Endodermal cell (in vitro differentiated cells): ENCODE measurements at places on chromosomes 3 and 15. TPM values are rescaled to one million over a fixed set of nuclear protein-coding genes. Genes with fewer than 3 reads are reported as not detected.
A peak's percentile ranks its signal among the peaks of the same experiment; 100 is the strongest.

DNA sequence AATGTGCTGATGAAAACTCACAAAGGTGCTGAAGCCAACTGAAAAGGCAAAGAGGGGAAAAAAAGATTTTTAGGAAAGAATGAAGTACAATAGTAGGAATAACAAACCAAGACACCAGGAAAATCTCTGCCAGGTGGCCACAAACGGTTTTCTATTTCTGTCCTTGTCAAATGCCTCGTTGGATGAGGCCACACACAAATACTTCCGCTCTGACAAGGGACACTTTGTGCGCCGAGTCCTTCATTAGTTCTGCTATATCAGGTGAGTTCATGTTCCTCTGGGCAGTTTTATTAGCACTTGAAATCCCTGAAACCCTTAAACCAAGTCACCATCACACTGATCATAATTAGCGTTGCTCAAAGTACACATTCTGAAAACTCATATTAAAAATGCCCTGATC lies 373.1 kb downstream of the VPS13C start:
- H3K4me1 ChIP-seq: peaks cover 4% of the 10 kb centered on the region
- no peak overlapping the region for H3K4me3 ChIP-seq
- no peaks in the 10 kb centered on the region for H3K36me3 ChIP-seq
- H3K27ac ChIP-seq: no peak overlapping the region

The CCNB2 gene
- 76.6 and 77.5 TPM in 2 replicates for total RNA-seq

The ALCAM gene
- total RNA-seq: 36.3 to 44.9 TPM (median 36.5 TPM) in 3 replicates

DNA sequence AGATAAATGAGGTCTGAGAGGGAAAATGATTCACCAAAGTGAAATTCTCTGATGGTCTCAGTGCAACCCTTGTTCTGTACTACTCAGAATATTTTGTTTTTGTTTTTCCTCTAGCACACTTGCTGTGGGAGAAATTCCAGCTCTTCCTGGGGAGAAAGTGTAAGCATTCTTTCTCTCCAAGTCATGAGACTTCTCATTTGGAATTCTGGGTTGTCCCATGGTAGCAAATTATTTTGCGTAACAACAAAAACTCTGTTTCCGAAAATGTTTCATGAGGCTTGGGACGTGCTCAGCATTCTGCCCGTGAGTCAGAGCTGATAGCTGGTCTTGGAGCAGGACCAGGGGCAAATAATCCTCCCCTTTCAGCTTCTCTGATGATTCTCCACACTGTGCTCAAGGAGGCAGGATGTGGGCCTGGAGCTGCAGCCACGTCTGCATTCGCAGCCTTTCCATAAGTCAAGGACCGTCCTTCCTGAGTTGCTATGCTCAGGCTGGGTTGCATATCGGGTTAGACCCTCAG lies 70.3 kb downstream of the SENP2 start:
- no peak overlapping the region for H3K27ac ChIP-seq
- H3K27me3 ChIP-seq: no peaks in the 10 kb centered on the region
- no peaks in the 10 kb centered on the region for H3K4me1 ChIP-seq
- DNase-seq: no peak
- no peak overlapping the region for H3K4me3 ChIP-seq

The GOLGA6B gene
- total RNA-seq: 0.38 TPM in 1 of 3 replicates, not detected in the others

The GUCA1C gene
- total RNA-seq: not detected in 2 replicates

DNA sequence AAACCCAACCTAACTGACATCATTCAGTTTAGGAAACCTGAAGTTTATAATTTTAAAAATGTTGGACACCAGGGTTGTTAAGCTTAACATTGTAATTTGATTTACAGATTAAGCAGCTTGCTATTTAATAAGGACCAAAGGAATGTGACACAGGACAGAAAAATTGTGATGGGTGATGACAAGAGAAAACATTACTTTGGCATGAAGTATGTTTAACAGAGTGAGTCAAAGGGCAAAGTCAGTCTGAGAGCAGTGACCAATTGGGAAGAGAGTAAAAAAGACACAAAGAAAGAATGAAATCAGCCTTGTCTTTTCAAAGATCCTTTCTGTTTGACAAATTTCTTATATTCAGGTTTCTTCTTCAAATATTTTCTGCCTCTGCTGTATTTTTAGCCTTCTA lies 1301.6 kb downstream of the SI start:
- no peak for DNase-seq
- no peak overlapping the region for H3K27ac ChIP-seq
- no peak overlapping the region for H3K4me3 ChIP-seq
- H3K27me3 ChIP-seq: no peaks in the 10 kb centered on the region
- no peaks in the 10 kb centered on the region for H3K36me3 ChIP-seq

- no peak overlapping the region for H3K4me3 ChIP-seq
- H3K36me3 ChIP-seq: no peaks in the 10 kb centered on the region
- H3K4me1 ChIP-seq: no peaks in the 10 kb centered on the region
- H3K27ac ChIP-seq: no peak overlapping the region
- H3K27me3 ChIP-seq: peaks cover 54% of the 10 kb centered on the region
Measured at GRCh38 chr3:131806736-131807135, 228.1 kb downstream of the CPNE4 start.

The GRAMD2A gene
- 1.7 and 2.0 TPM in 2 replicates for total RNA-seq

DNA sequence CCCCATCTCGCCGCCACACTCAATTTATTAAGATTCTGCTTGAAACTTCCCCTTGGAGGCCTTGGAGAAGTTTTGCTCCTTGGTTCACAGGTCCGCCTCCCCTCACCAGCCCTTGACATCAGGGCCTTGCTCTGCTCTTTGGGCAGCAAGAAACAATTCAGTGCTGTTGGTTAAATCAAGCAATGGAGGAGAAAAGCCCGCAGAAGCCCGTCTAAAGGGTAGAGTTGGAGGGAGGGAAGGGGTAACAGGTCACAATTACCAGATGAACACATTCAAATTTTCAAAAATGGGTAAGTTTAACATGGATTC lies 429 bp downstream of the PARP9 start:
- H3K4me3 ChIP-seq: peak overlapping the region; percentile 77
- no peak overlapping the region for H3K27ac ChIP-seq

The ZNF592 gene
- total RNA-seq: 33.3 and 33.4 TPM in 2 replicates

- H3K4me3 ChIP-seq: no peak overlapping the region
- no peaks in the 10 kb centered on the region for H3K4me1 ChIP-seq
- H3K27ac ChIP-seq: no peak overlapping the region
- DNase-seq: no peak
Measured at GRCh38 chr3:182246870-182247269, 535.1 kb downstream of the SOX2 start.

DNA sequence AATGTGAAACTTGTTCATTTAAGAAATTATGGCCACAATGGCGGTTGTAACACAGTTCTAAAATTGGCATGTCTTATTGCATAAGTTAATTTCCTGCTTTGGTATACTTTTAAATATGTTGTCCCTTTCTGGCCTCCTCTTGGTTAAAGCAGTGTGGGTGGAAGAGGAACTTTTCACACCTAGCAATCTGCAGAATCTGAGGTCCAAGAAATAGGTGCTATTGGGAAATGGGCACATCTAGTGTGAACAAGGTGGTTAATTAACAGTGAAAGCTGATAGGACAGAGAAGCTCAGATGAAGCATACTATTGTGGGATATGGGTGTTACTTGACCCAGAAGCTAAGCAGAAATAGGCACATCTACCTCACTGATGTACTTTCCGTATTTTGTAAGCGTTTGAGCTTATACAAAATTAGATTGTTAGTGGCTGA lies 10.6 kb downstream of the CMC1 start:
- no peaks in the 10 kb centered on the region for H3K36me3 ChIP-seq
- peaks cover 7% of the 10 kb centered on the region for H3K4me1 ChIP-seq
- H3K27ac ChIP-seq: no peak overlapping the region
- no peak overlapping the region for H3K4me3 ChIP-seq
- DNase-seq: no peak

The SLC28A2 gene
- 3.8 and 4.0 TPM in 2 replicates for total RNA-seq

The GOLIM4 gene
- 19.1 and 19.9 TPM in 2 replicates for total RNA-seq

DNA sequence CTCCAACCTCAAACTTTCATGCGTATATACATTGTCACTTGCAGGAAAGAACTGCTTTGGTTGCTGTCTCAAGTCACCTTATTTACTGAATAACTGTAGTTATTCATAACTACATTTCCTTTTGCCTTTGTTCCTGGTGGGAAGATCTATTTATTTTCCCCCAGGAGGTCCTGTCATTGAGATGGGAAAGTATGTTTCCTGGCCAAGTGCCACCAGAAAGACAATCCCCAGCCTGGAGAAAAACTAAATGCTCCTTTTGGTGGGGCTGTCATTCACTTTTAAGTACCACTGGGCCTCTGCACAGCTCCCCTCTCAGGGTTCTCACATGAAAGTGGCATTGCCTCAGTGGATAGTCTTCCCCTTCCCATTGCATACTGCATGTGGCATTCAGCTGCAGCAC lies 59.8 kb downstream of the LRRC3B start:
- DNase-seq: no peak
- no peaks in the 10 kb centered on the region for H3K36me3 ChIP-seq
- no peaks in the 10 kb centered on the region for H3K4me1 ChIP-seq
- H3K4me3 ChIP-seq: no peak overlapping the region
- H3K27me3 ChIP-seq: no peaks in the 10 kb centered on the region
- H3K27ac ChIP-seq: peak overlapping the region; percentile 57

The ARPIN gene
- total RNA-seq: 8.2 to 11.2 TPM (median 8.9 TPM) in 3 replicates

- DNase-seq: no peak
- H3K27ac ChIP-seq: no peak overlapping the region
- H3K27me3 ChIP-seq: peaks cover 33% of the 10 kb centered on the region
- no peaks in the 10 kb centered on the region for H3K36me3 ChIP-seq
- peaks cover 9% of the 10 kb centered on the region for H3K4me1 ChIP-seq
Measured at GRCh38 chr3:57816471-57817095, 60.5 kb downstream of the SLMAP start.

DNA sequence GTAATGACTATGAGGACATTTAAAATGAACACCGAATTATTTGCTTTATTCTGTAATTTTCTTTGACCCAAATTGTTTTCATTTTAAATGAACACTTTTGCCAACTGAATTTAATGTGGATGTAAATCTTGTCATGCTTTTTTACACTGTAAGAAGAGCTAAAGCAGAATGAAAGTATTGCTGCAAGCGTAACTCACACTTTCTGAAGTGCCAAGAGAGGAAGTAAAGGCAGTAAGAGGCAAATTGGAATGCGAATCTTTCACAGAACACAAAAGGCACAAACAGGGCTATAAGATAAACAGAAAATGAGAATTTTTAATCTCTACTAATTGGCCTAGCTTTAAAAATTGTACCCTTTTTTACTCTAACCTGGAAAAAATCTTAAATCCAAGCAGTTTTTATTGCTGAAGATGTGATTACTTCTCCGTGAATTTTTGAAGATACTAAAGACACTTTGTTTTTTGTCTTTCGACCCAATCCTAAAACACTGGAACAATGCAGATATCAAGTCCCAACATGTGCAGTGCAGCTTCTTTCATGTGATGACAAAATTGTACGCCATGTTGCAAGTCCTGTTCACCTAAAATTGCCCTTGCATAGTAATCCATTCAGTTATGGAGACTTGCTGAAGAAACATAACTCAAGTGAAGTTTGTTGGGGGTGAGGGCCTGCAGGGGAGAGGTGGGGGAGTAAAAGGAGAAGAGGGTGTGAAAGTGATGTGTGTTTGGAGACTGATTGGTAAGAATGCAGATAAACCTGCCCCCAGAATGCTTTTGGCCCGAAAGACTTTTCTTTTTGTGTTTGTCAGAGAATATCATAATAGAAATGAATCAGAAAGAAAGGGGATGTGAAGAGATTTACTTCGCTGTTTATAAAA lies 1.4 kb downstream of the ARID3B start:
- DNase-seq: no peak
- peaks cover 28% of the 10 kb centered on the region for H3K36me3 ChIP-seq
- H3K4me3 ChIP-seq: peak overlapping the region; percentile 87
- no peak overlapping the region for H3K27ac ChIP-seq

DNA sequence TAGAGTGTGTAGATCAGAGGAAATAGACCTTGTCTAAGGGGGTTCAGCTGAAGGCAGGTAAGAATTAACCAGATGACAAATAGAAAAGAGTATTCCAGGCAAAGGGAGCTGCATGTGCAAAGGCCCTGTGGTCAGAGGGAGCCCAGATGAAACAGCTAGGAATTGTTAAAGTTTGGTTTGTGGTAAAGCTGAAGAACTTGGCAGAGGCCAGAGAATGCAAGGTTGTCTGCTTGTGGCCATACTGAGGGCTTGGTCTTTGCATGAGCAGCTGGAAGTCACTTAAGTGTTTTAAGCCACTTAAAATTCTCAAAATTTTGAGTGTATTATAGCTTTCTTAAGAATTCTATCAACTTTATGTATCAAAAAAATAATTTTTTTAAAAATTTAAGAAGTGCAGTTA lies 116.5 kb downstream of the NEK10 start:
- DNase-seq: no peak
- no peak overlapping the region for H3K4me3 ChIP-seq
- H3K4me1 ChIP-seq: no peaks in the 10 kb centered on the region
- H3K36me3 ChIP-seq: no peaks in the 10 kb centered on the region
- H3K27me3 ChIP-seq: no peaks in the 10 kb centered on the region

DNA sequence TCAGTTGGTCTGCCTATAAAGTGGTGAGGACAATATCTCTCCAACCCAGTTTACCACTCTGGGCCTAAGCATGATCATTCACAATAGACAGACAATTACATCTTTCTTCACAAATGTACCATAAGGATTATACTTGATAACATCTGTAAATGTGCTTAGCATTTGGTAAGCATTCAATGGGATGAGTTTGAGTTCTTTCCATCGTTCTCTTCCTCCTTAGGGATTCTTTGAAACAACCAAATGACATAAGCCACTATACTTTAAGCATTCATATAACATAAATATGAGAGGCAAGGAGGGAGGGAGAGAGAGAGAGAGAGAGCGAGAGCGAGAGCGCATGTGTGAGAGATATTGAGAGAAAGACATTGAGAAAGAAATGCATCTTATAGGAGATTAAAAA lies 303.3 kb upstream of the CBLB start:
- H3K27ac ChIP-seq: no peak overlapping the region
- no peak for DNase-seq
- no peak overlapping the region for H3K4me3 ChIP-seq
- H3K36me3 ChIP-seq: no peaks in the 10 kb centered on the region
- H3K27me3 ChIP-seq: no peaks in the 10 kb centered on the region

The ASB14 gene
- total RNA-seq: not detected in 2 replicates

GRCh38 chr3:193168931-193169330 lies 72.1 kb upstream of the PLAAT1 start:
- H3K4me3 ChIP-seq: no peak overlapping the region
- no peaks in the 10 kb centered on the region for H3K36me3 ChIP-seq
- DNase-seq: no peak
- no peaks in the 10 kb centered on the region for H3K27me3 ChIP-seq
- no peaks in the 10 kb centered on the region for H3K4me1 ChIP-seq

The NPTN gene
- 66.6 to 95.7 TPM (median 85.4 TPM) in 3 replicates for total RNA-seq

The TEX55 gene
- not detected in 3 replicates for total RNA-seq
